ENCODE measurements at places on chromosomes 3 and 15.
A peak's percentile ranks its signal among the peaks of the same experiment; 100 is the strongest.

DNA sequence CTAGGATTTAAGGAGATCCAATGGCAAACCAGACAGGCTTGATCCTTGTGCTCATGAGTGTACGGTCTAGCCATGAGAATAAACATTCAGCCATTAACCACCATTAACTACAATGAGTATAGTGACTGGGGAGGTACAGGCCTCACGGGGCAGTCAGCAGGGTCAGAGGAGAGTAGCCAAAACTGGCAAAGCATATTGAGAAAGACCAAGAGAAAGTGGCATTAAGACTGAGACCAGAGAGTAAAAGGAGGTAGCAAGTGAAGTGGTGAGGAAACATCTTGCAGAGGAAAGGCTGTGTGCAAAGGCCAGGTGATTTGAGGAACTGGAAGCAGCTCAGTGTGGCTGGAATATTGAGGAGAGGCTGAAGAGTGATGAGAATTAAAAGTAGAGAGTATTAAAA is 407.2 kb upstream of the LMCD1 start:
- DNase-seq, result no peak

DNA sequence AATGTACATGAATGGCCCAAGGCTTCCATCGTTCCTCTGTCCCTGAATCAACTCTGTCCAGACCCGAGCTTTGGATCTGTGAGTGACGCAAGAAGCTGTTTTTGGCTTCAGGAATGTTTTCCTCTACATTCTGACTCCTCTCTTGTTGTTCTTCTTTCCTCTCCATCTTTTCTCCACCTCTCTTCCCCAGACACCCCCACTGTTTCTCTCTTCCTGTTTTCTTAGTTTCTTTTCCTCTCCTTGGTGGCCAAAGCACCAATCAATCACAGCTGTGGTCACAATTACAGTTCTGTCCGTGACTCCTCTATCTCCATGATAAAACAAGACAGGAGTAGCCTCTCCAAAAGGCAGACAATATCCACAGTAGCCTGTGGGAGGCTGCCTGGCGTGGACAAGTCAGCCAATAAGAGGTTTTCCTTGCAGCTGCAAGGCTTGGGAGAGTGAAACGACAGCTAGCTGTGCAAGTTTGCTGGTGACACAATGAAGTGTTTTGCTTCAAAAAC is 4.9 kb upstream of the TMEM212 start:
- DNase-seq, result no peak

GRCh38 chr3:186067360-186068242 is 41.3 kb downstream of the ETV5 start:
- no peak for DNase-seq

- DNase-seq, result no peak
Measured at GRCh38 chr3:142904639-142905436, 16.0 kb upstream of the PCOLCE2 start.

- no peak for DNase-seq
Measured at GRCh38 chr15:92520914-92521623, 127.4 kb downstream of the ST8SIA2 start.

- no peak for DNase-seq
Measured at GRCh38 chr3:13134879-13135206, 61.6 kb upstream of the IQSEC1 start.

DNA sequence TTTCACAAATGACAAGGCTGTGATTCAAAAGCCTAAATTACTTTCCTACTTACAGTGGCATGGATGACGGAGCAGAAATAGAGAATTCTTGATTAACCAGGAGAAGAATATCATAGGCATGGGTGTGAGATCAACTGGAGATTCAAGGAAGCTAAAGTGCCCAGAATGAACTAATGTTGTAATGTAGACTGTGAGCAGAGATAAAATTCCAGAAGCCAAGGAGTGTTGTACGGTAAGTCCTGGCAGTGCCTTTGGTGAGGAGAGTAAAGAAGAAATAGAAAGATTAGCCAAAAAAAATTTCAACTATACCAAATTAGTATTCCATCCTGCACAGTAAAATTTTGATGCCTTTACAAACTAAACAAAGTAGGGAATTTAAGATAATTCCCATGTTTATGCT is 75.9 kb downstream of the ZBTB20 start:
- no peak for DNase-seq

GRCh38 chr3:167450195-167450594 is 23.6 kb downstream of the SERPINI2 start:
- no peak for DNase-seq

DNA sequence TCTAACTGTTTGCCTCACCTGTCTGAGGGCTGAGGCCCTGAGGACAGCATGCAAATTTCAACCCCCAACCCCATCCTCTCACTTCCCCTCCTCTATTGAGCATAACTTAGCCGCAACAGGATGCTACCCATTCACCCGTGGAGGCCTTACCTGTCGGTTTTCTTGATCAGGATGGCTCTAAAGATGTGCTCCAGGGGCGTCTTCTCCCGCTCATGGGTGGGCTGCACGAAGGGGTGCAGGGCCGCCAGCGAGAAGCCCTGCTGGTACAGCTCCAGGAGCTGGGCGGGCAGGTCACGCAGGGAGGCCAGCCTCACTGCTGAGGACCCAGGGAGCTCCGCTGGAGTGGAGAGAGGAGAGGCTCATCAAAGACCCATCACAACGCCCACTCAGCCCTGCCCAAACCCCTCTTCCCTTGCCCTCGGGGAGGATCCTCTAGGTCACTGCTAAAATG is 79.8 kb downstream of the RFTN1 start:
- DNase-seq, result no peak

DNA sequence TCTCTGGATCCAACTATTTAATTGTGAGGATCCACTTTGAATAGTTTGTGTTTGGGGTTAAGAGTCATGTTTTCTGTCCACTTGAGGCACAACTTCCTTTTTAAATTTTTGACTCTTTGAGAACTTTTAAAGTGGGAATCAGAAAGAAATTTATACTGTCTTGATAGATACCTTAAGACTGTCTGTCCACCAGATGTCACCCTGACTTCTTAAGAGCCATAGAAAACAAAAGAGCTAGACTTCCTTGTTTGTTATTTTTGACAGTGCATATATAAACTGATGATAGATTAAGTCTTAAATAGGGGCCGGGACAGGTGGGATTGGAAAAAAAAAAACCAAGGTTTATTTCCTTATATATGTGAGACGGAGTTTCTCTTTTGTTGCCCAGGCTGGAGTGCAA is 52.1 kb upstream of the WDR72 start:
- no peak for DNase-seq

DNA sequence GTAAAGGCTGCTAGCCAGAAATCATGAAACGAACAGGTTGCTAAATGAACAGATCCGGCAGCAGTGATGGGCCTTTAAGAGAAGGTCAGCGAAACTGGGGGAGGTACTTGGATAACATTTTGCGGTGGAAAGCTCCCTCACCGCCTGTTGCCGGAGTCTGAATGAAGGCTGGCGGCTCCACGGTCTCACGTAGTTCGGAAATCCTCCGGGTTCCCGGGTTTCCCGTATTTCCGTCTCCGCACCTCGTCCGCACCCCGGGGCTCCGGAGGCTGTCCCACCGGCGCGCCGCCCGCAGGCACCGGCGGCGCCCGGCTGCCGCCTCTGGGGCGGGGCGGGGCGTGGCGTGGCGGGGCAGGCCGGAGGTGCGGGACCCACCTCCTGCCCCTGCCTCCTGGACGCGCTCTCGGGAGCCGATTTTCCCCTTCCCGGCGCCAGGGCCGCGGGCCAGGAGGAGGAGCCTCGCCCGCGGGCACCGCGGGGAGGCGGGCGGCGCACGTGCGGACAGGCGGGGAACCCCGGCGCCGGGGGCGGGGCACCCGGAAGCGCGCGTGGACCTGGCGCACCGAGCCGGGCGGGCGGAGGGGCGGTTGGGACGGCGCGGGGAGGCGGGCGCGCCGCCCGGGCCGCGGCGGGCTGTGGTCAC is at the start of gene ZDHHC23:
ZDHHC23 (plus strand) TSS at position 642 of the 643 bp plus-strand sequence. CDS start 790 bp downstream, outside the sequence.
- DNase-seq, result peak; percentile 17

DNA sequence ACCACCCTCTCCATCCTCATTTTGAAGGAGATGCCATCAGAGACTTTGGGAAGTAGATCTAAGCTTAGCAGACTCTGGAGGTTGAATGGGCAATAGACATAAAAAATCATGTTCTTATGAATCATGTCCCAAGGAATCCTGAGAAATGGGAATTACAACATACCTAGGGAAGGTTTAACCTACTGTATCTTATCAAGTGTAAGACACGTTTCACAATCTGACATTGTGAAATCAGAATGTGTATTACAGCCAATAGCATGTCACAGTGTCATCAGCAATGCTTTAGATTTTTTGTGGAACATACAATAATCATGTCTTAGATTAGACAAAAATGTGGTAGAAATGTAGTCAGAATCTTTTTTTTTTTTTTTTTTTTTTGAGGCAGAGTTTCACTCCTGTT is 332.4 kb upstream of the TLE3 start:
- peak; percentile 87 for DNase-seq

- DNase-seq, result no peak
Measured at GRCh38 chr3:89138048-89138447, 30.6 kb downstream of the EPHA3 start.

GRCh38 chr15:94230883-94231722 is at the start of gene MCTP2:
Gene MCTP2, plus strand, starts transcription at chr15:94231561. Its CDS starts 66,705 bp downstream, at chr15:94298266.
- DNase-seq, result peak; percentile 96

GRCh38 chr3:171878461-171879225 is 35.5 kb downstream of the TMEM212 start:
- DNase-seq, result no peak

- no peak for DNase-seq
Measured at GRCh38 chr3:132927896-132928295, 110.3 kb upstream of the TMEM108 start.

DNA sequence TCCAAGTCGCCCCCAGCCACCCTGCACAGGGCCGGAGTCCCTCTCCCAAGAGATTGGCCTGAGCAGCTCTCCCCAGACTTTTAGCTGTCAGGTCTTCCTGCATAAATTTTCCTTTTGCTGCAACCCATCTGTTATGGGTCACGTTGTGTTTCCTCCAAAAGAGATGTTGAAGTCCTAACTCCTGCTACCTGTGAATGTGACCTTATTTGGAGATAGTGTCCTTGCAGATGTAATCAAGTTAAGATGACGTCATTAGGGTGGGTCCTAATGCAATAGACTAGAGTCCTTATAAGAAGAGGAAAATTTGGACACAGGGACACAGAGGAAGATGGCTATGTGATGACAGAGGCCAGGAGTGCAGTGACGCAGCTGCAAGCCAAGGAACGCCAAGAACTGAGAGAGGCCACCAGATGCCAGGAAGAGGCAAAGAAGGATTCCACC is 13.2 kb upstream of the SLC6A6 start:
- DNase-seq, result no peak

- DNase-seq, result no peak
Measured at GRCh38 chr15:31758126-31758525, 272.2 kb upstream of the CHRNA7 start.

DNA sequence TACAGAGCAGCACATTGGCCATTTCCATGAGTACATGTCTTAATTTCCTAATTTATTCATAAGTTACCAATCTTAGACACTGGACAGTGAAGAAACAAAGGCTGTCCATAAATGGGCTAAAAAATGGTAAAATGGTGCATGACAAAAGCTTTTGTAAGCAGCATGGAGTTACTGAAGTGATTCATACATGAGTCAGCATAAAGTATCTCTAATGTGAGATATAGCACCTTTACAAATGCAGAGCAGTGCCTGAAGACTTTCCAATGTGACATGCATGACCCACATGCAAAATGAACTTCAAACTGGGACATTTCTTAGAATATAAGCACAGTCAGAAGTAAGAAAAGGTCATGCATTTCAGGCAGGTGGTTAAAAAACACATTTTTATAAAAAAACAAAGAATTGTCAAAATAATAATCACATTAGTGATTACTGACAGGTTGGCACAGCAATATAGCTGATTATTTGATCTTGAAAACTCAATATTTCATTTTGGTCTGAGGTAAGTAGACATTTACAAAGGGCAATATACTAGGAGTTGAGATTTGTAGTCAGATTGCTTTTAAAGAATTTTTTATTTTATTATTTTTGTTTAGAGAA is 299.3 kb downstream of the PLCL2 start:
- DNase-seq, result no peak

DNA sequence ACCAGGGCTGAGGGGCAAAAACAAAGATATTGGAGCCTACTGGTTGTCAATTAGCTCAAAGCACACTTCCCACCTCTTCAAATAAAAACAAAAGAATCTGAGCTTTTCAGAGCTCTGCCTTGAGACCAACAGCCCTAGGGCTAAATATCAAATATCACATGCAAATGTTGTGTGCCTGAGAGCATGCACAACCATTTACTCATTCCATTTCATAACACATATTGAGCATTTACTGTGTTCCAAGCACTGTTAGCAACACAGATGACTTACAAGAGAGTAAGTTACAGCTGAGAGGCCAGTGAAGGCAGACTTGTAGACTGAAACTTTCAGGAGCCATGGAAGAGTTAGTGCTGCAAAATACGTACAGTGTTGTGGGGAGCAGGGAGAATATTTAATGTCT is 222.4 kb downstream of the CPNE4 start:
- no peak for DNase-seq

DNA sequence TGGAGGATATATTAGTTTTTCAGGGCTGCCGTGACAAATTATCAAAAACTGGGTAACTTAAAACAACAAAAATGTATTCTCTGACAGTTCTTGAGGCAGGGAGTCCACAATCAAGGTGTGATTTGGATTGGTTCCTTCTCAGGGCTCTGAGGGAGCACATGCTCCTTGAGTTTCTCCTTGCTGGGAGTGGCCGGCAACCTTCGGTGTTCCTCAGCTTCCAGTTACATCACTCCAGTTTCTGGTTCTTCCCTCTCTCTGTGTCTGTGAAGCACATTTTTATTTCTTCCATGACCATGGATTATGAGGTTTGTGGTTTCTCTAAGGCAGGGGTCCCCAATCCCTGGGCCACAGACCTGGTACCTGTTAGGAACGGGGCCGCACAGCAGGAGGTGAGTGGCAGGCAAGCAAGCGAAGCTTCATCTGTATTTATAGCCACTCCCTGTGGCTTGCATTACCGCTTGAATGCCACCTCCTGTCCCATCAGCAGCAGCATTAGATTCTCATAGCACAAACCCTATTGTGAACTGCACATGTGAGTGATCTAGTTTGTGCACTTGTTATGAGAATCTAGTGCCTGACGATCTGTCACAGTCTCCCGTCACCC is 24.3 kb downstream of the LRRC28 start:
- no peak for DNase-seq

Data from HL-60 (cell line).